HCT116 (cell line): ENCODE measurements at places on chromosomes 3 and 15. TPM values are rescaled to one million over a fixed set of nuclear protein-coding genes. Genes with fewer than 3 reads are reported as not detected.

GRCh38 chr3:190205739-190206138, 85.0 kb upstream of the P3H2 start:
- no peaks in the 10 kb centered on the region for H3K27me3 ChIP-seq

LYZL4 gene
- not detected for total RNA-seq

GRCh38 chr3:23645533-23646183, 160.1 kb upstream of the UBE2E1 start:
- H3K4me3 ChIP-seq: no peak overlapping the region
- H3K27ac ChIP-seq: no peak overlapping the region
- DNase-seq: no peak
- no peaks in the 10 kb centered on the region for H3K36me3 ChIP-seq
- no peaks in the 10 kb centered on the region for H3K4me1 ChIP-seq

ZNF774 gene
- 4.0 TPM for total RNA-seq

DNA sequence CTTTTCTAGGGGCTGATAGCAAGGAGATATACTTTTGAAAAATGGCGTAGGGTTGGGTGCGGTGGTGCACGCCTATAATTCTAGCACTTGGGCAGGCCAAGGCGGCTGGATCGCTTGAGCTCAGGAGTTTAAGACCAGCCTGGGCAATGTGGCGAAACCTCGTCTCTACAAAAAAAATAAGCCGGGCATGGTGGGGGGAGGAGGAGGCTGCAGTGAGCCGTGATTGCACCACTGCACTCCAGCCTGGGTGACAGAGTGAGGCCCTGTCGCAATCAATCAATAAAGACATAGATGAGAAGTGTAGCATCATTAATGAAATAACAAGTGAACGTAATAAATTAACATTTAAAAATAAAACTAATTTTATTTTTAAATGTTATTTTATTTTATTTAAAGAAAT, 134.6 kb downstream of the SLCO3A1 start:
- no peak overlapping the region for H3K27ac ChIP-seq
- no peak for DNase-seq
- H3K27me3 ChIP-seq: no peaks in the 10 kb centered on the region; the same call in 1 of the 2 replicates
- H3K4me1 ChIP-seq: no peaks in the 10 kb centered on the region
- no peak overlapping the region for H3K4me3 ChIP-seq

DNA sequence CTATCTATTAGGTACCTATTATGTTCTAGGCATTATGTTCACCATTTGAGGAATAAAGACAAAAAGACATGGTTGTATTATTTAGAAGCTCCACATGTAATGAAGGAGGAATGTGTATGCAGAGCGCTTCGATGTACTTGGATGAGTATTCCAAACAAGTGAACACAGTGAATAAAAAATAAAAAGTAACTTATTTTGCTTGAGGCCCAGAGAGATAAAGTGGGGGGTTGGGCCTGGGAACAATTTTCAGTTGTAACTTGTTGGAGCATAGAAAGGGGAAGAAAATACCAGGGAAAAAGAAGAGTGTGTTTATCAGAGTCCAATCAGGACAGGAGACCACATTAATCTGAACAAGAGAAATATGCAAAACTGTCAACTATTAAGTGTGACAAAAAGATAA, 445.7 kb upstream of the BCHE start:
- H3K27me3 ChIP-seq: no peaks in the 10 kb centered on the region
- no peak overlapping the region for H3K4me3 ChIP-seq
- DNase-seq: no peak
- H3K36me3 ChIP-seq: no peaks in the 10 kb centered on the region
- H3K4me1 ChIP-seq: no peaks in the 10 kb centered on the region

DNA sequence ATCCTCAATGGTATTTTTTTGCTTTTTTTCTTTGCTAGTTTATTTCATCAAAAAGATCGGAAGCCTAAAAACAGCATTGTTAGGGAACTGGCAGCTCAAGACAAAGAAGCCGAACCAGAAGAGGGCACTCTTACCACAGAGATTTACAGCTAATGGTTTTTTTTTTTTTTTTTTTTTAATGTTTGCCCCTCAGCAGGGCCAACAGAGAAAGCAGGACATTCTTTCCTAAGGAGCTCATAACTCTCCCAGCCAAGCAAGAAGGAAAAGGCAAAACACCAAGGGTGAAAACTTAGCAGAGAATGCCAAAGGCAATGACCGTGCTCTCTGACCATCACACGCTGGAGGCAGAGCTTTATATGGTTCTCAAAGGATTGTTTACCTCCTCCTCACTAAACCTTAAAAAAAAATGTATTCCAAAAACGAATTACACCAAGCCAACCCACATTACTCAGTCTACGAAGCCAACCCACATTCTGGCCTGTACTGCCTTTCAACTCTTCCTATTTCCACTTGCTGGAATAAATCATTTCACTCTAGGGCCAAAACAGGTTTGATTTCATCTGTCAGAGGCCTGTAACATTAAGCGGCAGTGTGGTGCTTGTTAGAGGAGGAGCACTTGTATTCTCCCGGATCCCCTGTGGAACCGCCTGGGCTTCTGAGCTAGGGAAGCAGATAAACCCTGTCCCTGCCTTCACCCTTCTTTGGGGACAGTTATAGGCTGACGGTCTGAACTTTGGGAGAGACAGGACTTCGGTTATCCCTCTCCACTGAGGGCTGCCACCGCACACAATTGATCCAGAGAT, 35.6 kb upstream of the GYG1 start:
- H3K36me3 ChIP-seq: no peaks in the 10 kb centered on the region
- H3K27me3 ChIP-seq: no peaks in the 10 kb centered on the region
- peaks cover 5% of the 10 kb centered on the region; the same call in 1 of the 2 replicates for H3K4me1 ChIP-seq
- H3K27ac ChIP-seq: no peak overlapping the region
- no peak overlapping the region; the same call in 1 of the 2 replicates for H3K4me3 ChIP-seq

SSUH2 gene
- 0.76 TPM for total RNA-seq

DNA sequence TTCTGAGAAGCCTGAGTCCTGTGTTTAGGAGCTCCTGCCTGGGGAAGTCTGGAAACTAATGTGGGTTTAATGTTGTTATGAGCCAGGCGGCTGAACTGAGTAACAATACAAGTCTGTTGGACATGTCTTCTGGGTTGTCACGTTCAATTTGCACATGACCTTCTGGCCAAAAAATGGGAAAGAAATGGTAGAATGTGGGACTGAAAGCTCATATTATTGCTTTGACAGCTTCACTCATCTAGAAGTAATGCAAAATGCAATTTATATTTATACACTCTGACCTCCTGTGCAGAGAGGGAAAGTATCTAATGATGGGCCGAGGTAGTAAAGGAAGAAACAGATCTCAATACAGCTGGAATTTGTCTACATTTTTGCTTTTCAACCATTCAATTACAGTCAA, 75.8 kb downstream of the NR2F2 start:
- no peak overlapping the region for H3K27ac ChIP-seq
- H3K4me3 ChIP-seq: no peak overlapping the region
- no peaks in the 10 kb centered on the region for H3K36me3 ChIP-seq
- H3K4me1 ChIP-seq: no peaks in the 10 kb centered on the region
- DNase-seq: no peak
- peaks cover 13% of the 10 kb centered on the region for H3K27me3 ChIP-seq

NDUFB4 gene
- 161 TPM for total RNA-seq

DNA sequence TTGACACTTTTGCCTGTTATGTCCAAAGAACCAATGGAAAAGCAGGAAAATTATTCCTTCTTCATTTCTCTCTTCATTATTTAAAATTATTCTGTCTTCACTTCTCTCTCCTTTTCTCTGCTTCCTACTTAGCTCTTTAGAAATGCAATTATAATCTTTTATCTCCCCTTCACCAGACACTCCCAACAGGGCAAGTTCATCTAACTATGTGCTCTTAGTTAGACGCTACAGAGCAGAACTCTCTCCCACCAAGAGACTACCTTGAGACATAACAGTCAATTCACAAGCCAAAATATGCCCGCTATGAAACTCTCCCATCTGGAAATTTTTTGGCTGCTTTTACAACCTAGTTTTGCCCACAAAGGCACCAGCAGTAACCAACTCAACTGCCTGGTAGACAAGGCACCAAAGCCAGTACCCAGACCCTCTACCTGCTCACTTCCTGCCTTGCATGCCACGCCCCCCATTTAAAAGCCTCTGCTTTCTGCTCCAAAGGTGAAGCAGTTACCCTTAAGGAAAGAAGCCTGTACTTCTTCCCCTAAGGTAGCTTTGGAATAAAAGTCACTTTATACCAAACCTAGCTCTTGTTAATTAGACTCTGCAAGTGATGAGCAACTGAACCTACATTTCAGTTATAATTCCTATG, 28.1 kb downstream of the CCRL2 start:
- H3K4me3 ChIP-seq: no peak overlapping the region
- H3K27ac ChIP-seq: no peak overlapping the region
- H3K27me3 ChIP-seq: no peaks in the 10 kb centered on the region
- no peak for DNase-seq

GRCh38 chr15:45425135-45425534, 46.8 kb upstream of the GATM start:
- no peaks in the 10 kb centered on the region for H3K36me3 ChIP-seq
- no peak overlapping the region for H3K27ac ChIP-seq
- H3K27me3 ChIP-seq: no peaks in the 10 kb centered on the region
- H3K4me3 ChIP-seq: no peak overlapping the region
- no peak for DNase-seq
- peaks cover 5% of the 10 kb centered on the region; the same call in 1 of the 2 replicates for H3K4me1 ChIP-seq

QTRT2 gene
- total RNA-seq: 47.7 TPM

DNA sequence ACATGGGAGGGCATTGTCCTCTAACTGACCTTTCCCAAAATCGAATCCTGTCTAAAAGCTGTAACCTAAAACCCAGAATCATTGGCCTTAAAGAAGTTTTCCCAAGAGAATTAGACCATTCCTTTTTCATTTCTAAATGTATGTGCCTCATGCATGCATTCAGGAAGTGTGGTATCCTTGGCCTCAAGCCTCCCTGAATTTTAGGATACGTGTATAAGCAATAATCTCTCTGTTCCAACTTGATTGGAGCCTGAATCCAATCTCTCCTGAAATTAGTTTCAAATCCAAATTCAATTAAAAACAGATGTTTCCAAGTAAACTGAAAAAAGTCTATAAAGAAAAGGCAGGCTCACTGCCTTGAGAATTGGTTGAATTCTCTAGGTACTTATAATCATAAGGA, 86.0 kb upstream of the VEPH1 start:
- no peaks in the 10 kb centered on the region for H3K27me3 ChIP-seq
- H3K27ac ChIP-seq: no peak overlapping the region
- no peak overlapping the region for H3K4me3 ChIP-seq
- H3K4me1 ChIP-seq: no peaks in the 10 kb centered on the region
- H3K36me3 ChIP-seq: no peaks in the 10 kb centered on the region
- no peak for DNase-seq

RBP2 gene
- not detected for total RNA-seq

- DNase-seq: no peak
- no peak overlapping the region for H3K27ac ChIP-seq
- no peaks in the 10 kb centered on the region for H3K27me3 ChIP-seq
- no peaks in the 10 kb centered on the region for H3K36me3 ChIP-seq
- H3K4me1 ChIP-seq: peaks cover 19% of the 10 kb centered on the region; the same call in 1 of the 2 replicates
Measured at GRCh38 chr3:190514413-190515153, 698 bp downstream of the IL1RAP start.
